ENCODE measurements at places on chromosomes 1 and 21. TPM values are rescaled to one million over a fixed set of nuclear protein-coding genes. Genes with fewer than 3 reads are reported as not detected.

DNA sequence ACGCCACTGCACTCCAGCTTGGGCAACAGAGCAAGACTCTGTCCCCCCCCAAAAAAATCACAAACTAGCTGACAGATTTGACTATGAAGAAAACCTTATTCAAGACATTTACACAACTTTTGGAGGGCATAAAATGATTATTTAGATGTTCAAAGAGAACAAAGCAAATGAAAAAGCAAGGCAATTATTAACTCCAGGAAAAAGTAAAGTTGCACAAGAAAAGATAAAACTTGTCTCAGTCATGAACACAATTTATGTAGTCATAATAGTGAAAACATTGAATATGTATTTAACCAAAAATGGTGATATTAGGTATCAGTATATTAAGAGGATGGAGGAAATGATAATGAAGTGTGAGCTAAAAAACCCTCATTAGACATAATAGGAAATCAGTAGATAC is 11.9 kb upstream of the TARDBP start:
- no peak for DNase-seq

STIL gene
- total RNA-seq = 26.2 TPM

CYP4X1 gene
- total RNA-seq = 1.0 TPM

GRCh38 chr1:244030481-244031040 is 20.5 kb upstream of the ZBTB18 start:
- no peak for DNase-seq

GRCh38 chr21:35652872-35653271 is 407.5 kb downstream of the SETD4 start:
- no peak for DNase-seq

TMEM52 gene
- total RNA-seq = 29.1 TPM

- peak; percentile 34 for DNase-seq
Measured at GRCh38 chr1:217687511-217687910, 56.4 kb downstream of the SPATA17 start.

NTMT2 gene
- not detected for total RNA-seq

CAP1 gene
- total RNA-seq = 243 TPM

ERMAP gene
- total RNA-seq = 5.8 TPM

All from PC-3 (cell line).